ENCODE measurements at places on chromosomes 5 and 9. TPM values are rescaled to one million over a fixed set of nuclear protein-coding genes. Genes with fewer than 3 reads are reported as not detected.

DNA sequence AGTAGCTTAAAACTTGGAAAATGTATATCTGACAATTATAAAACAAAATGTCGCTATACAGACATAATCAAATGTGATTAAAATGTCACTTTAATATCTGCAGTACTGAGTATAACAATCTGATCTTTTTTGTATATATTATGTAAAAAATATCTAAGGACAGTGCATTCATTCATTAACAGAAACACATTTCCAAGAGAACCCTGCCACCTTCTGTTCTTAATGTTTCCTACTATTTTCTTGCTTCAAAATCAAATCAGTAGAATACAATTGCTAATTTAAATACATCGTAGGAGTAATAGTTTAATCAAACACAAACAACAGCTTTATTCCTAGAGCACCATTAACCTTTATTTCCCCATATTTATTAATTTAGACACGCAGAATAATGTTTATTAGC is 142.6 kb upstream of the ST8SIA4 start:
- DNase-seq: no peak

DNA sequence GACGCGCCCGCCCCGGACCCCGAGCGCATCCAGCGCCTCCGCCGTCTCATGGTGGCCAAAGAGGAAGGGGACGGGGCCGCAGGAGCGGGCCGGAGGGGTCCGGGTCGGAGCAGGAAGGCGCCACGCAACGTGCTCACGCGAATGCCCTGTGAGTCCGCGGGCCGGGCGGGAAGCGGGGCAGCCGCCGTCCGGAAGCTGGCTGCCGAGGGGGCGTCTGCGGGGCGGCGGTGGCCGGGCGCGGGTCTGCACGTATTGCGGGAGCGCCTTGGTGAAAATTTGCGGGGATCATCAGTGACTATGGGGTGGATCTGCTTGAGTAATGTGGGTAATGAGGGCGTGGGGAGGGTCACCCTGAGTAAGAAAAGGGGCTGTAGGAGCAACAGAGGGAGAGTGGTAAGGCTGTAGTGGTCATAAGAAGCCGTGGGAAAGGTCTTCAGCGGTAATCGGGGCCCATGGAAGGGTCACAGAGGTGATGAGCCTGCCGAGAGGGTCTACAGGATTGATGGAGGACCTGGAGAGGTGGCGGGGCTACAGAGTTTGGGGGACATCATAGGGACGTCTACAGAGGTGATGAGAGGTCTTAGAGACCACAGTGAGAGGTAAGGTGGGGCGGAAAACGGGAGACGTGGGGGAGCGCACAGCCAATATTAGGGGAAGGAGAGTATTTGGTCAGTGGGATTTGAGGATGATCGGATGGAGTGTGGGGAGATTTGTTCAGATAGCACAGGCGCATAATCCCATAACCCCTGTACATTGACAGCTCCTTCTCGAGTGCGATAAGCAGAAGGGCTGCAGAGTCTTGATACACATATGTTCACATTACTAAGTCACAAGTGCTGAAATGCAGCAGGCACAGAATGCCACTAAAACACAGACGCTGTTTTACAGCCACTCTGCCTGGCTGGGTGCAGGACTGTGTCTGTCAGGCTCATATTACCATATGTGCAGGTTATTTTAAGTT is 819 bp downstream of the LSM11 start:
- no peak for DNase-seq

DNA sequence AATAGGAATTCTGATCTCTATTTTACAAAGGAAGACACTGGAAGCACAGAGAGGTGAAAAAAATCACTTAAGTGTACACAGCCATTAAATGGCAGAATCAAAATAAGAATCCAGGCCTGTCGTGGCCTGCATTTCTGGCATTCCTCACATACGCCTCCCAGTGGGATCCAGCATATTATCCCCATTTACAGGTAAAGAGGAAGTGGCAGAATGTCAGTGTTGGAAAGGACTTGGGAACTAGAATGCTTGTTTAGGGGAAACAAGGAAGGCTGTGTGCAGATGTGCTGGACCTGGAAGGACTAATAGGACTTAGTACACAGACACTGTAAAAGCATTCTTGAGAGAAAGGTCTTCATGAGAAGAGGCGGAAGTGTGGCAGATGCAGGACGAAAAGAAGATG is 241.8 kb downstream of the TRIM32 start:
- no peak for DNase-seq

DNA sequence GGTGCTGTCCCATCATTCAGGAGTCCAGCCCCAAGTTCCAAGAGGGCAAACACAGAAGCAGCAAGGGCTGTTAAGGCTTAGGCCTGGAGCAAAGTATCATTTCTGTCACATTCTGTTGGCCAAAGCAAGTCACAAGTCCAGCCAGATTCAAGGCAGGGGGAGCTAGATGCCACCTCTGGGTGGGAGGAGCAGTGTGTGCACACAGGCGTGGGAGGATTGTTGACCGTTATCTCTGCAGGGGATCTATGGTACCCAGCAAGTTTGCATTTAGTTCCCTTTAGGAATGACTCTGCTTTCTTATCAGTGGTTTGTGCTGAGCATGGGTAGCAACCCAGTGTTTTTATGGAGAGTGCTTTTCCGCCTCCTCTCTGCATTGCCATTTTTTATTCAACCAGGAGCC is 278.9 kb downstream of the NR3C1 start:
- DNase-seq: no peak

DNA sequence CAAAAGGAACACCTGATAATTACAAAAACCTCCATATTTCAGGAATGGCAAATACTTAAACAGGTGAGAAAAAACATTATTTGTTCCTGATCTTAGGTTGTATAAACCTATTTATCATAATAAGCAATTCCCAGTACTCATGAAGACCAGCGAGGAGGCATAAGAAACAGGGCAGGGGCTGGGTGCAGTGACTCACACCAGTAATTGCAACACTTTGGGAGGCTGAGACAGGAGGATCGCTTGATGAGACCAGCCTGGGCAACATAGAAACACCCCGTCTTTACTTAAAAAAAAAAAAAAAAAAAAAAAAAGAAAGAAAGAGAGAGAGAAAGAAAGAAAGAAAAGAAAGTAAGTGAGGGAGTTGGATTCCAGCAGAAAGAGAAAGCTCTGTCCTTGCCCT is 21.6 kb downstream of the CCNJL start:
- no peak for DNase-seq

DNA sequence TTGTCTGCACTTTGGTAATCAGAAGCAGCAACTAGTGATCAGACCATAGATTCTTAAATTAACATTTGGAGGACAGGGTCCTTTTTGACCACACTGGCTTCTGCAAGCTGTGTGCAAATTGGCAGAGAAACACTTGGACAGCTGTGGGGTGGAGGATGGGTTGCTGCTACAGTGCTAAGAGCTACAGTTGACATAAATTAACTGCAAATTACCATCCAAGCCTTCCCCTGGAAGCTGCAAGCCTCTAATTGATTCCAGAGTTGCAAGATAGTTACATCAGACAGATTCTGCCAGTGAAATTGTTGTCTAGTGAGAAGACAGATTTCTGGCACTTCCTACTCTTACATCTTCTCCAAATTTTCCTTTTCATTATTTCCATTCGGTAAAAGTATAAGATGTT is 517.7 kb downstream of the DIRAS2 start:
- DNase-seq: no peak

DNA sequence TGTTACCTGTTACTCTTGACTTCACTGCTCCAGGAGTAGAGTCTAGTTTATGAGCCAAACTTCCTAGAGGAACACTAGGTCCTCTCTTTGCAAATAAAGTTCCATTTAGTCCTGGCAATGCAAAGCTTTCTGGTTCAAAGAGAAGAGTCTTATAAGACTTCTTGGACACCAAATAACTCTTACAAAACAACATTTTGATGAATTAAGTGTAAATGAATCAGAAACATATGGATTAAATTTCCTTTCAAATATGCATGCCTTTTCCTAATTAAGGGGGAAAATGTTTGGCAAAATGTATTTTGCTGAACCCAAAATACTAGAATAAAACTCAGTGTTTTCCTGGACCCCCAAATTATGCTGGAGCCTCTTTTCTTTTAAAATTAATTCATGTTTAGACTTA is 388.0 kb downstream of the FGF10 start:
- DNase-seq: no peak

DNA sequence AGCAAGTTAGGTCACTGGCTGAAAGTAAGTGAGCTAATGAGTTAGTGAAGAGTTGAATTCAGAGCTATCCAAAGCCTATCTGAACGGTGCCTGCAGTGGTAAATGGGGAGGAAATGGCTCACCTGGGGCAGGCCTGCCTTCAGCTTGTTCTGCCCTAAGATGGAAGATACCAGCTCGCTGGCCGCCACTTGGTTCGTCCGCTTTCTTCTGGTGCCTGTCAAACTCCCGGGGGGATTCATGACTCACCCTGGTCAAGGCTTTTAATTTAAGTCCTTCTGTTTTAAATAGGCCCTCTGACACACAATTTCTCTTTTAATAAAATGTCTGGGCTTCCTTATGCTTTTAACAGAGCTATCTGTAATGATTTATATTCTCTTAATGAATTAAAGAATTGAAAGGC is 78.8 kb downstream of the CFAP90 start:
- no peak for DNase-seq

DNA sequence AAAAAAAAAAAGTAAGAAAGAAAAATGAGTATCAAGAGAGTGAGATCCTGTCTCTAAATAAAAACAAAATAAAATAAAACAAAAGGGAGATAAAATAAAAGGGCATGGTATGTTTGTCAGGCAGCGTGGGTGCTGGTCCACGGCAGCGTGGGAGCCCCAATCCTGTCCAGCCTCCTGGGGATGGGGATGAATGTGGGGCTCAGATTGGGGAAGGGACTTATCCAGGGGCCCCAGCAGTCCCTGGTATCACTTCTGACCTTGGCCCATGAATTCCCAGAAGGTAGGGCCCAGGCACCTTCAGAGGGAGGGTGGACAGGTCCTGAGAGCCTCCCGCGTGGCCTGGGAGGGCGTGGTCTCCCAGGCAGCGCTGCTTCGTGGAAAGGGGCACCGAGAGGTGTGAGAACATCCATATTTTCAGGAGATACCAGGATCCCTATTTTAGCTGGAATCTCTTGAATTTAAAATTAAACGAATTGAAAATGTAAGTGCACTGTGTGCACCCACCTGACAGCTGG is 71.2 kb downstream of the ZNF354C start:
- peak; percentile 49 for DNase-seq

GRCh38 chr9:68775003-68775730 is 70.1 kb downstream of the PIP5K1B start:
- DNase-seq: no peak

DNA sequence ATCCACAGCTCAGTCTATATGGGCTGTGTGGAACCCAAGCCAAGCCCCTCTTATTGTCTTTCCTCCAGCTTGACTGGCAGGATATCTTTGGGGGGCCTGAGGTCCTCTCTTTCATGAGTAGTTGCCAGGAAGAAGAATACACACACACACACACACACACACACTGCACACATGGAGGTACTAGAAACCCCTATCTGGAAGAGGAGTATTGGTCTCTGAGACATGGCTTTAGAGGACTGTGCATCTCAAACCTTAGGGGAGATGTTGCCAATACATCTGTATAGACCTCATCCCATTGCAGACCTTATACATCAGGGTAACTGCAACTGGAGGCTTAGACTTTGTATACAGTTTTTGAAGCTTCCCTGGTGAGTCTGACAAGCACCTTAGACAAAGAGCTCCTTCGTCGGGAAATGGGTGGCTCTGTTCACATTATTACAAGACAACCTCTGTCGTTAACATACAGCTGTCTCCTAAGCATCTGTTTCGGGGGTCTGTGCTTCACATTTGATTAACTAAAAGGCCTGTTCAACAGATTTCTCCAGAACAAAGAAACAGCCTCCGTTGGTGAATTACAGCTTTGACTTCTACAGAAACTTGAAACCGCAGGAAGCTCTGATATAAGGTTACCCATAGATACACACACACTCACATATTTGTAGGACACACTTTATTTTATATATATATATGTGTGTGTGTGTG is 5.5 kb upstream of the ENTREP1 start:
- no peak for DNase-seq

DNA sequence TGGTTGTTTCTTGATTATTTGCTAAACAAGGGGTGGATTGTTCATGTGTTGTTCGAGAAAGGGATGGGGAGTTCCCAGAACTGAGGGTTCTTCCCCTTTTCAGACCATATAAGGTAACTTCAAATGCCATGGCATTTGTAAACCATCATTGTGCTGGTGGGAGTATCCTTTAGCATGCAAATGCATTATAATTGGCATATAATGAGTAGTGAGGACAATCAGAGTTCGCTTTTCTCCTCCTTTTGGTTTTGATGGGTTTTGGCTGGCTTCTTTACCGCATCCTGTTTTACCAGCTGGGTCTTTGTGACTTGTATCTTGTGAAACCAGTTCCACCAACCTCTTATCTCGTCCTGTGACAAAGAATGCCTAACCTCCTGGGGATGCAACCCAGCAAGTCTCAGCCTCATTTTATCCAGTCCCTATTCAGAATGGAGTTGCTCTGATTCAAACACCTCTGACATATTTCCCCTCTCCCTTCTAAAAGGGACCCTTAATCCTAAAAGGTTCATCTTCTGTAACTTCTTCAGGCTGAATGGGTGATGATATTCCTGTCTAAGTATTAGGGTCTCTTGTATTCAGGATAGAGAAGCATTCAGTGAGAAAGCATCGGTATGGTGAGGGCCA is 8.7 kb upstream of the FBN2 start:
- DNase-seq: no peak

GRCh38 chr9:14532456-14533115 is 160.6 kb downstream of the ZDHHC21 start:
- no peak for DNase-seq

GRCh38 chr5:119386596-119387344 is 31.0 kb downstream of the TNFAIP8 start:
- DNase-seq: no peak

GRCh38 chr5:81371354-81371876 is 22.5 kb downstream of the ACOT12 start:
- DNase-seq: no peak

DNA sequence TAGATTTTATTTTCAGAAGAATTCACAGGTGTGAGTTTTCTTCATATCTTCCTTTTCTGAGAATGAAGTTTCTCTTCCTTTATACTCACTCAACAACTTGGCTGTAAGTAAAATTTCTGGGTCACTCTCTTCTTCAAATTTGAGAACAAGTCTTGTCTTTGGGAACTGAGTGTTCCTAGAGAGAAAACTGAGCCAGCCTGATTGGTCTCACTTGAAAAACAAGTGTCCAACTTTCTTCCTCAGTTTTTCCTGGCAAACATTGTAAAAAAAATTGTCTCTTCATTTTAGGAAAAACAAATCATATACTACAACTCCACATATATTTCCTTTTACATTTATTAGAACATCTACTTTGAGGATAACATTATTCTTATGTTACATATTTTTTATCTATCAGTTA is 156.1 kb upstream of the GHR start:
- DNase-seq: no peak

GRCh38 chr5:158080112-158080511 is 221.2 kb upstream of the CLINT1 start:
- DNase-seq: no peak

GRCh38 chr9:91308191-91308590 is 53.5 kb downstream of the AUH start:
- DNase-seq: no peak

PCDHGA4 gene
- total RNA-seq: 15.6 TPM

DNM1 gene
- total RNA-seq: 7.3 TPM

CLPTM1L gene
- 42.6 TPM for total RNA-seq

SEMA5A gene
- 75.8 TPM for total RNA-seq

MATR3 gene
- total RNA-seq: 170 TPM

FOXD4L3 gene
- not detected for total RNA-seq

TRIP13 gene
- 0.57 TPM for total RNA-seq

COL5A1 gene
- total RNA-seq: 21.6 TPM

Data from cardiac septum (tissue), 1 donor.